ENCODE measurements at places on chromosomes 5 and 9.
A peak's percentile ranks its signal among the peaks of the same experiment; 100 is the strongest.

- no peak for DNase-seq
Observed at GRCh38 chr5:133250527-133250926, 198.7 kb downstream of the HSPA4 start.

GRCh38 chr5:179699616-179700237, 960 bp downstream of the CANX start:
- DNase-seq = no peak

DNA sequence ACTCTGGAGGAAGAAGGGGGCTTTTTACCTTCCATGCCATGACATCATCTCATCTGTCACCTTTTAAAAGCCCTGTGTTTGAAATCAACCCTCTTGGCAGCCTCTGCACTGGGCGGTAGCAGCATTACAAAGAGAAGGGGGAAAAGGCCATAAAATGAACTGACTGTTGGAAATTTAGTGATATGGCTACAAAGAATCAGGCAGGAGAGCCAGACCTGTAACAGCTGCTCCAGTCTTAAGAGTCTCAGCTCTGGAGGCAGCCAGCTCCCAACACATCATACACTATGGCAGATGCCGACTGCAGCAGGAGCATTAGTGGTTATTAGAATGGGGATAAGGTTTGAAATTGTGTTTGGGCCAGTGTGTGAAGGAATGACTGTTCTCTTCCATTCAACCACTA, 257.5 kb downstream of the DMAC1 start:
- DNase-seq = no peak

DNA sequence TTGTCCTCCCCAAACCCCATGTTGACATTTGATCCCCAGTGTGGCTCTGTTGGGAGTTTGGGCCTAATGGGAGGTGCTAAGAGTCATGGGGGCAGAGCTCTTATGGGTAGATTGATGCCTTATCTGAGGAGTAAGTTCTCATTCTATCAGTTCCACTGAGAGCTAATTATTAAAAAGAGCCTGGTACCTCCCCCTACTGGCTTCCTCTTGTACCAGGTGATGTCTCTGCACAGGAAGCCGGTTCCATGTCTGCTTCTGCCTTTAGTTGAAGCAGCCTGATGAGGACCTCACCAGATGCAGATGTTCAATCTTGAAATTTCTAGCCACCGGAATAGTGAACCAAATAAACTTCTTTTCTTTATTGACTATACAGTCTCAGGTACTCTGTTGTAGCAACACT, 10.8 kb downstream of the GABRB2 start:
- DNase-seq = no peak

- no peak for DNase-seq
Observed at GRCh38 chr9:136634904-136635303, 27.8 kb upstream of the EGFL7 start.

- DNase-seq = no peak
Observed at GRCh38 chr5:159824188-159825161, 91.8 kb upstream of the ADRA1B start.

DNA sequence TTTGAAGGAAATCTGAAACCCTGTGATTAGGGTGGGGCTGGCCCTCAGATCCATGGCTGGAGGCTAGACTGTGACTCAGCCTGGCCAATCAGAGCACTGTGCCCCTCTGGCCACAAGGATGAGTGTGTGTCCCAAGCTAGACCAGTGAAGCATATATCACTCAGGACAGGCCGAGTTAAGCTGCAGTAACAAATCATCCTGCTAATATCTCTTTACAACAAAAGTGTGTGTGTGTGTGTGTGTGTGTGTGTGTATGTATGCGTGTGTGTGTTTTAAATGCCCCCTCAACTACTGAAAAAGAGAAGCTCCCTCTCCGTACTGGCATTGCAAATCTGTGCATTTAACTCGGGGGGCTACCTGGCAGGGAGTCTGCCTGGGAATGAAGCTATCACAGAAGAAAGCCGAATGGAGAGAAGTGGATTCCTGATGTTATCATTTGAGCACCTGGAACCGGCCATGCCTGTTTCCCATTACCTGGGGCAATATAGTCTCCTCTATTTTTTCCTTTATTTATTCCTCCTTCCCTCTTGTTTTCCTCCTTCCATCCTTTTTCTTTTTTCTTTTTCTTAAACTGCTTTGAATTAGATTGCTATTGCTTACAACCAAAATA, 25.6 kb downstream of the STC2 start:
- peak; percentile 38 for DNase-seq

GRCh38 chr5:109511980-109512734, 102.4 kb upstream of the PJA2 start:
- no peak for DNase-seq

DNA sequence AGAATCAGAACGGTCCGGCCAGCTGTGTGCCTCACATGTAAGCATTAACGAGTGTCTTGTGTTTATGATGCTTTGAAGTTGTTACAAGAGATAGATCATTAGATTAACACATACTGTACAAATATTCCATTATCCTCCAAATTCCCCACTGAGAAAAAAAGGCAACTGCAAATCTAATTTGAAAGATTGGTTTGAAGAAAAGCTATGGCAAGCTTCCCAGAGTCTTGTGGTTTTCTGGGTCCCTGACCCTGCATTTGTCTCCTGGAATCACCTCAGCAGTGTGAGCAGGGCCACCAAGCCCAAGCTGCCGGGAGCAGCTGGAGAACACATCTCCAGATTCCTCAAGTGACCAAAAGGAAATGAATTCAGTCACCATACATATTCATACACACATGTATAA, 36.9 kb upstream of the ADAMTS16 start:
- no peak for DNase-seq

DNA sequence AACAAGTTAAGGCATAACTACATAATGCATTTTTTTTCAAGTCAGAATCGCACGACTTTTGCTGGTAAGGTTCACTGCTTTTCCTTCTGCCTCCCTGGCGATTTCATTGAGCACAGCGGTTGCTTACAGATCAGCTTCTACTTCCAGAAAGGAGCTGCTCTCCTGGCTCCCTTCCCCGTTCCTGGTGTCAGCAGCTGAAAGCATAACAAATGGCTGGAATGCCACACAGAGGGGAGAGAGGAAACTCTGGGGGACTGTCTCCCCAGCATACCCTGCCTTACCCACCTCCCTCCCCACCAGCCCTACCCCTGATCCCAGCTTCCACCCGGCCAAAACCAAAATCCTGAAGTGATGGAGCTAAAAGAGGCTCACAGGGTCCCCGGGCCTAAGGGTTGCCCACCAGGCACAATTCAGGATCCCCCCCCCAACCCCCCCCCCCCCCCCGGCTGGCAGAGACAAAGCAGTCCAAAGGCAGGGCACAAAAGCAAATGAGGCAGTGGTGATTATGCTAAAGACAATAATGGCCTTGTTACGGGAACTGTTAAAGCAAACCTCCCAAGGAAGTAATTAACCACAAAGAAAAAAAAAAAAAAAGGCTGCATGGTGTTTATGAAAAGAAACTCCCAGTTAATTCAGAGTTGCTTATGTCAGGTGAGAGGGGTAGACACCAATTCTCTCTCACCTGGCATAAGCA, 126.1 kb upstream of the WWC1 start:
- peak; percentile 82 for DNase-seq

GRCh38 chr9:133429641-133430161, 7.5 kb downstream of the ADAMTS13 start:
- no peak for DNase-seq

DNA sequence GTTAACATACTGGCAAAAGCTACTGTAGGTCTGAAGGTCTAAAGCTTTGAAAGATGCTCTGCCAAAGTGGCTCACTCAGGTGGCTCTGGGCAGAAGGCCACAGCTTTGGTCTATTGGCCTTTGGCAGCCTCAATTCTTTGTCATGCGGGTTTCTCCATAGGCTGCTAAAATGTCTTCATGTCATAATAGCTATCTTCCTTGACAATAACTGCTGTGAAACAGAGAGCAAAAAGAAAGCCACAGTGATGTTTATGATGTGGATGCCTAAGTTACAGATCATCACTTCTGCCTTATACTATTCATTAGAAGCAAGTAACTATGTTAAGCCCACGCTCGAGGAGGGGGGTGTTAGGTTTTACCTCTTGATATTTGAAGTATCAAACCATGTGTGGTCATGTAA, 906.1 kb upstream of the CDH9 start:
- DNase-seq = no peak

DNA sequence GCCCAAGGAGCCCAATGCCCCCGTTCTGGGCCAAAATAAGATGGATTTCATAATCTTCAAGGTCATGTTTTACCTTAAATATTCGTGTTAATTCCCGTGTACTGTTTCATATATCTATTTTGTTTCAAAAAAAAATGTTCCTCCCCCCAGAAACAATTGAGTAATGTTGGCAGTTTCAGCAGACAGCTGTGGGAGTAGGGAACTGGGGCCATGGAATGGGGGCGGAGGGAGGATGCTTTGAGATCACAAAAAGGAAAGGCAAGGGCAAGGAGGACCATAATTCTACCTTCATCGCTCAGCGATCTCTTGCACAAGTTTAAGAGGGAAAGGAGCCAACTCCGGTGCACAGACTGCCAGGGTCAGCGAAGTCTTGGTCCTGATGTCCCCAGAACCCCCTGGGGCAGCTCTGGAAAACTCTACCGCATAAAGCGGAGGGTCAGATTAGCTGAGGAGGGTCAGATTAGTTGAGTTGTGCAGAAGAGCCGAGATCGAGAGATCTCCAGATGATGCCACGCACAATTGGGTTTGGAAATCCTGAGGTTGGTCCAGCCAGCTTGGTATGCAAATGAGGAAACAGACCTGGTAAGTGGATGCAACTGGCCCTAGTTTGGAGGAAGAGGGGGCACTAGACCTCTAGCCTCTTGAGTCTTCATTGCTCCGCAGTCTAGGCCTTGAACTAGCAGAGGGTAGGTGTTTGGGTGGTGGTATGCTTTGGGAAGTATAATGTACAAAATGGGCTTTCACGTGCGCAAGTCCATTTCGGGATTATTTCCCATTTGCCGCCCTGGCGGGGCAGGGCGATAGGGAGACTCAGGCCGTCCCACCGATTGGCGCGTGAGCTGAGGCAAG, 24.0 kb downstream of the CDKN2A start:
- no peak for DNase-seq

- no peak for DNase-seq
Observed at GRCh38 chr9:136947955-136948510, 3.0 kb downstream of the C8G start.

DNA sequence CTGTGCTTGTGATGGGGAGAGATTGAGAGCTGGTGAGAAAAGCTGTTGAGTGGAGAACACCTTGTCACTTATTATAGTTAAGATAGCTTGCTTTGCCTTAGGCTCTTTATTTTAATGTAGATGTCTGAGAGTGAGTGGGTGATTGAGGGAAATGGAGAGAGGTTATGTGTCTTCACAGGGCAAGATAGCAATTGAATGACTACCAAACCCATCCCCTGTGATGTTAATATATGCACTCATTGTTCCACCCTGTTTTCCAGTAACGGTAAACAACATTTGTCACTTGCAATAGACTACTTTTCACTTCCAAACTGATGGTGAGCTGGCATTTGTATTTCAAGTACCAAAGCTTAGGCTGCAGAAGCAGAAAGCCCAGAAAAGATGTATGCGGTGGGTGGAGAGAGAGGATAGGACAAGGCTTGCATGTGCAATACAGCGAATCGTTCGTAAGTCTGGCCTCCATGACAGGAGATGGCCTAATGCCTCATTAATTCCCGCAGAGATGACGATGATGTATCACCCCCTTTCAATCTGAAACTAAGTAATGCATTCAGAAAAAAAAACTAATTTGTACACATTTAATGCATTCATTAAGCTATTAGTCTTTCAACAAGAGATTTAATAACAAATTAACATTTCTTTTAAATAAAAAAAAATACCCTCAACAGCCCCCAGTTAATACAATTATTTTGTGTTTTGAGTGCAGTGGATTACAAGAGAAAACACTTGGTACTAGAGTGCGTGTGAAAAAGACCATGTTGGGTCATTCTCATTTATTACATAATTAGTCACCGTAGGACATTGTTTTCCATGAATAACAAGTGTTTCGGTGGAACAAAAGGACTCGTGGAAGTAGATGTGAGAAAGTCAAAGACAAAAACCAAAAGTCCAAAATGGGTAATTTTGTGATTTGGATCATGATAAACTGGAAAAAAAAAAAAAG, 699.0 kb downstream of the BRINP1 start:
- DNase-seq = no peak

DNA sequence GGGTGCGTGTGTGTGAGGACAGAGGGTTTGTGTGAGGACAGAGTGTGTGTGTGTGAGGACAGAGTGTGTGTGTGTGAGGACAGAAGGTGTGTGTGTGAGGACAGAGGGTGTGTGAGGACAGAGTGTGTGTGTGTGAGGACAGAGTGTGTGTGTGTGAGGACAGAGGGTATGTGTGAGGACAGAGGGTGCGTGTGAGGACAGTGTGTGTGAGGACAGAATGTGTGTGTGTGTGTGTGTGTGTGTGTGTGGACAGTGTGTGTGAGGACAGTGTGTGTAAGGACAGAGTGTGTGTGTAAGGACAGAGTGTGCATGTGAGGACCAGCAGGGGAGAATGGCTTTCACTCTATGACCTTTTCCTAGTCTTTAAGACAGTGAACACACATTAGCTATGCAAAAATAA, 63.1 kb upstream of the UBAC1 start:
- DNase-seq = no peak

- no peak for DNase-seq
Observed at GRCh38 chr5:61916621-61917620, 389.1 kb upstream of the KIF2A start.

DNA sequence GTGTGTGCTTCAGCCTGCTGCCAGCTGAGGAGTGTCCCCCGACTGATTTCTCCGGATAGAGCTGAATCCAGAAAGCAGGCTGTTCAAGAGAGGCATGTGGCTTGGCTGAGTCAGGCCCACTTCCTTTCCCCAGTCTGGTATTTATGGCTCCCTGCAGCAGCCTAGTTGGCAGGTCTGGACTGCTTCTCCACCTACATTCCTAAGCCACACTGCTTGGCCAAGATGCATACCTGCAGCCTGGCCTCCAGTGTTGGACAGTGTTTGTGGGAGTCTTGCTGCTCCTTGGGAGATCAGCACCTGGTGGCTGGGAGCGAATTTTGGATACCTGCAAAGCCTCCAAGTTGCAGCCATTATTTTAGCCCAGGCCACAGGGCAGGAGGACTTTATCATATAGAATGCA, 670.8 kb downstream of the ACTL7B start:
- DNase-seq = no peak

- no peak for DNase-seq
Observed at GRCh38 chr5:150778088-150778516, 455 bp upstream of the SMIM3 start.

- no peak for DNase-seq
Observed at GRCh38 chr5:68268852-68269130, 53.2 kb downstream of the PIK3R1 start.

DNA sequence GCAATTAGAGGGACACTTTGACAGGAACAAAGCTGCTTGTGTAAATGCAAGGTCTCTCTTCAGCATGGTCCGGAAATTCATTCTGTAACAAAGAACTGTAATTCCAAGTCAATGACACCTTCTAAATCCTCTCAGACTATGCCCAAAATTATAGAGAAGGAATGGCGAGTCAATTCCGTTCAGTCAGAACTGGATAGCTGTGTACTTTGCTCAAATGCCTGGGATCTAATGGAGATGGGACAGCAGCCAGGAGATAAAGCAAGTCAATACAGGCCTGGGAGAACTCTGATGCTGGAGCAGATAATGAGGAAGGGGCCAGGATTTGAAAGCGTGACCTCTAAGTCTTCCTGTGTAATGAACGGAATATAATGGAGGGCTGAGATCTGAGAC, 96.4 kb upstream of the SPRY4 start:
- no peak for DNase-seq

GRCh38 chr5:56637321-56637920, 177.9 kb upstream of the MAP3K1 start:
- DNase-seq = no peak
